ENCODE measurements at places on chromosomes 1 and 21.
A peak's percentile ranks its signal among the peaks of the same experiment; 100 is the strongest.

- DNase-seq, result no peak
These were observed 39.0 kb downstream of the COQ8A start for GRCh38 chr1:226979115-226979516.

DNA sequence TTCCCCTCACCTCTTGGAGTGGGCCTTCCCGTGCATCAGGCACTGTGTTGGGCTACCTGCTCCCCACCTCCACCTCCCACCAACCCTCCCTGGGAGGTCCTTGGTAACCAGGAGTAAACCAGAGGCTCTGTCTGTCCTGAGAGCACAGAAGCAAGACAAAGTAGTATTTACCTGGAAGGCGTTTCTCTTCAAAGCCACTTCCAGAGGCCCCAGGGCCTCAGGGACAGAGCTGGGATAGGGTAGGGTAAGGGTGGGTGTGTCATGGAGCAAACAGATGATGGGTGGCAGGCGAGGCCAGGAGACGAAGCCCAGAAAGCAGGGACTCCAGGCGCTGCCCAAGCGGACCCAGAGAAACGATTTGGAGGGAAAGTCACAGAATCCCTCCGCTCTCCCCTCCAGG lies 77.2 kb upstream of the TARDBP start:
- DNase-seq, result no peak

- no peak for DNase-seq
These were observed 69.7 kb upstream of the RGL1 start for GRCh38 chr1:183735069-183735860.

DNA sequence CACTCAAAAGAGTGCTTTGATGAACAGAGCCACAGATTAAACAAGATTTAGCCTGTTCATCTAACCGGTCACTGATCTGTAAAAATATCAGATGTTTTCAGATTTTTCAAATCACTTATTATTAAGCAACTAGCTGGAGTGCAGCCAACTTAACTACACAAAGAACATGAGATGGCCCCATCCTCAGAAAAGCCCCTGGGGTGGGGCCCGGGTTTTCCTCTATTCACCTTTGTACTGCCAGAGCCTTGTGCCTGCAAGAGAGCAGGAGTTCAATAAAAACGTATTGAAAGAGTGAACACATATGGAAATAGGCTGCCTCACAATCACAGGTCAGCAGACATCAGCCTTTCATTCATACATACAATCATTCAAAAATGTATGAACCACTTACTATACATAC lies 516.1 kb downstream of the OMA1 start:
- no peak for DNase-seq

DNA sequence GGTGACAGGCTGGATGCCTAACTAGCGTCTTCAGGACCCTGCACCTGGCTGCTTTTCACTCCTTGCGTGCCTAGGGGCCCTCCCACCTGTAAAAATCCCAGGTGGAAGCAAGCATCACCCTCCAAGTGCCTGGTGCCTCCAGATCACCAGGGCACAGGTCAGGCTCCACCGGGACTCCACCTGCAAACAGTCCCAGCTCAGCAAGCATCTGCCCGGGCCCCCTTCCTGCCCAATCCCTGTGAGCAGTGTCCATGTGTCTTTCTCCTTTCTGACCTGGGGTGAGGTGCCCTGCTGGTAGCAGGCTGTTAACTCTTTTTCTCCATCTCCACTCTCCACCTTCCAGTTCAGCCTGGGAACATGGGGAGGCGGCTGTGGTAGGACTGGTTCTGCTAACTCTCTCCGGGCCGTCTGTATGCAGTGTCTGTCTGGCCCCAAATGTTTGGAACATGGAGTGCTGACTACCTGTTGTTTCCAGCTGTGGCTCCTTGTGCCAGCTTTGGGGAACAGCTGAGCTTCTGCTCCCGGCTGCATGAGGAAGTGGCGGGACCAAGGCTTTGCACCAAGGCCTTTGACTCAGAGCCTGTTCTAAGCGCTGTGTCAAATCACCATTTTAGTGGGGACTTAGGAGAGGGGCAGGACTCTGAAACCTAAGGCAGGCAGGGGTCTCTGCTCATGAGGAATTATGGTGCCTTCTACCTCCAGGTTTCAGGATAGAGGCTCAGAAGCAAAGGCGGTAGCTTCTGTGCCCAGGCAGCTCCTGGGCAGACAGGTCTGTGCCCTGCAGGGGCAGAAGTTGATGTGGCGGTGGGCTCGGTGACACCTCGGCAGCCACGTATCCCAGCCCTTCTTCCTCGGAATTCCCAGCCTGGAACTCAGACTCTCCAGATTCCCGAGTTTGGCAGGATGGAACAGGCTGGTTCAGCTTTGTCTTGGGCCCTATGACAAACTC lies 5.5 kb downstream of the GPR137B start:
- DNase-seq, result no peak

- DNase-seq, result no peak
These were observed 23.3 kb upstream of the OTUD3 start for GRCh38 chr1:19858893-19859292.

GRCh38 chr1:39907528-39908453 lies 6.1 kb upstream of the MYCL start:
- DNase-seq, result no peak

DNA sequence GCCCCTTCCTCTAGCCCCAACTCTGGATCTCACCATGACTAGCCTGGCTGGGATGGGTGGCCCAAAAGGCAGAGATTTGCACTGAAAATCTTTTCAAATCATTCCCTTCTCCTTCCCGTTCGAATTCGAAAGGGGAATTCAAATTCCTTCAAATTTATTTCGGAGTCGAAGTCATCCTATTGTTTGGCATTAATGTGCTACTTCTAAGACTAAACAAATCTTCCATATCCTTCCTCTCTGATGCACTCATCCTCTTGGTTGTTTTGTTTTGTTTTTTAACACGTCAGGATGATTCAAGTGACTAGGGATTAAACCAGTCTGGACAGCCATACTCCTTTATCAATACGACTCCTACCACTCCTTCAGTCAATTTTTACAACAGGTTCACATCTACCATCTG lies 95.5 kb upstream of the SGIP1 start:
- no peak for DNase-seq

DNA sequence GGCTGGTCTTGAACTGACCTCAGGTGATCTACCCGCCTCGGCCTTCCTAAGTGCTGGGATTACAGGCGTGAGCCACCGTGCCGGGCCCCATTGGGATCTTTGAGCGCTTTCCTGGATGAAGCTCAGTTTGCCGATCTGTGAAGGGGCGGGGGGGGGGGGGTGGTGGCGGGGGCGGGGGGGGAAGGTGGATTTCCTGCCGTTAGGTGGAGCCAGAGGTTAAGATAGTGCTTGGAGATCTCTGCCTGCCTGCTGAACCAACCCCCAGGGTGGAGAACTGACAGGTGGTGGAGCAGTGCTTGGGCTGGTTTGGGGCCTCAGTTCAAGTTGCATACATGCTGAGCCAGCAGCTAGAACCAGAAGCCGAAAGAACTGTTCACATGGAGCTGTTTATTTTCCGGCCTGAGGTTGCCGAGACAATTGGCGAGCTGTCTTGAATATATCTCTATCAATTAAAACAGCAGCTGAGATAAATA lies 1.7 kb downstream of the TMCC2 start:
- DNase-seq, result peak; percentile 83

- DNase-seq, result no peak
These were observed 64.1 kb downstream of the PLEKHA6 start for GRCh38 chr1:204295671-204296070.

DNA sequence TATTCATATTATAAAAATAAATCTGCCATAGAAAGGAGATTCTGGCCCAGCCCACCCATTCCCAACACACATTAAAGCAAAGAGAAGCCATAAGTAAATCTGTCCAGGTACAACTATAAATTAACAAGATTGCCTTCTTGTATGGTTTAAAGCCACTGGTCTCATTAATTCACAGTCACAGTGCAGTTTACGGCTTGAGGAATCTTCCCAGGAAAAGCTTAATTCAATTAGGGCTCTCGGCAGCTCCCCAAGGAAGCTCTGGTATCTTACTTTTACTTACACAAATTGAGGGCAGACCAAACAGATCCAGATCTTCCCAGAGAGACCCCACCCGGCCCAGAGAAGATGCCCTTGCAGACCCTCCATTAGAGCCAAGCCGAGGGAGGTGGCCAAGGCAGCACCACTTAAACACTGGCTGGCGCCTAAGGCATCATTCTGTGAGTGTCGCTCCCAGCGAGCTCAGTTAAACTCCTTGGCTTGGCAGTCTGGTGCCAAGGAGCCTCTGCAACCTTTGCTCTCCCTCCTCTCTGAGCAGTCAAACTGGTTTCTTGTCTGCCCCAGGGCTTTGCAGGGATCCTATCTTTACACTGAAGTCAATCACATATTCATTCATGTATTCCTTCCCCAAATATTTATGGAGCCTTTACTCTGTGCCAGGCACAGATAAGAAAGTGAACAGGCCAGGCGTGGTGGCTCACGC lies 10.7 kb downstream of the SLC9A1 start:
- DNase-seq, result no peak

- no peak for DNase-seq
These were observed 47.4 kb downstream of the ZNF281 start for GRCh38 chr1:200362421-200362820.
